Activated T-helper 1 cell treated with anti-CD3 and anti-CD28 coated beads, Interleukin-2, amount 50 U/mL, for 16 hours (primary cell): ENCODE measurements at places on chromosomes 6 and 20.

DNA sequence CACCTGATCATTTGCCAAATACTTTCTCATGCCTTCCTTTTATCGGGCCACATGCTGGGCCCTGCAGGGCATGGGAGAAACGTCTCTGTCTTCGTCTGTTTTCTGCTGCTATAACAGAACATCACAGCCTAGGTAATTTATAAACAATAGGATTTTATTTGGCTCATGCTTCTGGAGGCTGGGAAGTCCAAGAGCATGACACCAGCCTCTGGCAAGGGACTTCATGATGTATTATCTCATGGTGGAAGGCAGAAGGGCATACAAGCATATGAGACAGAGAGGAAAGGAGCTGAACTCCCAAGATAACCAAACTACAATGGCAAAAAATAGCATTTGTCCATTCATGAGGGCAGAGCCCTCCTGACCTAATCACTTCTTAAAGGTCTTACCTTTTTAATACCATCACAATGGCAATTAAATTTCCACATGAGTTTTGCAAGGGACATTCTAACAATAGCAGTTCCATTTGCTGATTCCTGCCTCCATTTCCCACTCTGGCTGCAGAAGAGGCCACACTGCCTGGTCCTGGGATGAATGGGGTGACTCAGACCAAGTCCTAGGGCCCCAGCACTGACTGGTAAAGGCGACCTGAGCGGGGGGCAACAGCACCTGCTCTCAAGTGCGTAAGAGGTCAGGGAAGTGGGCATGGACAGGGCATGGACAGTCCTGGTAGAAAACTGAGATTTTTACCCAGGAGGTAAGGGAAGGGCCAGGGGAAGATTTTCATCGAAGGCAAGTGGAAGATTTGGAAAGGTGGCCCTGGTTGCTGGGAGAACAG lies 5.1 kb upstream of the ZBP1 start:
- DNase-seq, result no peak

GRCh38 chr6:73036689-73037088 lies 188.6 kb downstream of the KHDC1L start:
- DNase-seq, result no peak

GRCh38 chr20:21075471-21075870 lies 30.7 kb downstream of the LINC00237 start:
- no peak for DNase-seq

- no peak for DNase-seq
Measured at GRCh38 chr6:36671687-36672375, 6.7 kb upstream of the CDKN1A start.

- DNase-seq, result no peak
Measured at GRCh38 chr6:149480502-149481280, 4.1 kb downstream of the ZC3H12D start.

DNA sequence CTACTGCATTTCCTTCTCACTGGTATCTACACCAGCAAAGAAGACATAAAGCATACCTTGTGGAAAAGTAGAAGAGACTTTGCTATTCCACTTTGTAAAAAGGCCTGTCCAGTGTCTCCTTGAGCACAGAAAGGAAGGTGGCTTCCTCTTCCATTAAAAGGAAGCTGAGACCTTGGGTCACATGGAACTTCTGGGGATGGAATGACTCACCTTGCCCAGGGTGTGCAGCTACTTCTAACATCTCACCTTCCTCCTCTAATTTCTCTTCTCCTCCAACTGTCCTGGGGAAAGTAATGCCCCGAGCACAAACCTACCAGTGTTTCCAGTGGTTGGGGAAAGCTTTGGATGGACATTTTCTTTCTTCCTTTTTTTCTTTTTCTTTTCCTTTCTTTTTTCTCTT lies 848.8 kb upstream of the MAP3K7 start:
- no peak for DNase-seq

DNA sequence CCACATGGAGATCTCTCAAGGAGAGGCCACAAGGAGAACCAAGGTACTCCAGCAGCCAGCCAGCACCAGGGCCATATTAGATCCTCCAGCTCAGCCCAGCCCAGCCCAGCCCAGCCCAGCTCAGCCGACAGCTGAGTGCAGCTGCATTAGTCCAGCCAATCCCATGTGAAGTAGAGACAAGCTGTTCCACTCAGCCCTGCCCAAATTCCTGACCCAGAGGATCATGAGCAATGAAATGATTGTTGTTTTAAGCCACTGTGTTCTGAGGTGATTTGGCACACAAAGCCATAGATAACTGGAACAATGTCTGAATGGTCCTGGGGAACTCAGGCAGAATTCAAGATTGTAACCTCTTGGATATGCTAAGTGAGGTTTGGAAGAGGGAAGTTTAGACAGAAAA lies 59.5 kb upstream of the BMP2 start:
- DNase-seq, result no peak

- no peak for DNase-seq
Measured at GRCh38 chr6:163206196-163206595, 208.3 kb upstream of the QKI start.

DNA sequence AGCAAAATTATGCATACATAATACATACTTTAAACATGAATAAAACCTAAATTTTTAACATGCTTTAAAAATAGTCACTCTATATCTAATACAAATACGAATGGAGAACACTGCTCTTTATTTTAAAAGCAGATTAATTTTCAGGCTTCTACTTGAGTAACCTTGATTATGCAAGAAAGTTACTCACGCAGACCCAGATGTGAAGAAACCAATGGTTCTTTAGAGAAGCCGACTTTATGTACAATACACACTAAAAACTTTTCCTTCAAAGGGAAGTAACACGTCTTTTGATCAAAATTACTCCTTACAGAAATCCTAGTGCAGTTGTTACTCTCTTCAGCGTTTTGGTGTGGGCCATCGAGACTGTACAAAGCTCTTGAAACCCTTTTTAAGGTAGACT lies 136.9 kb upstream of the SLC22A16 start:
- no peak for DNase-seq

- no peak for DNase-seq
Measured at GRCh38 chr6:41940759-41941279, 789 bp downstream of the CCND3 start.

DNA sequence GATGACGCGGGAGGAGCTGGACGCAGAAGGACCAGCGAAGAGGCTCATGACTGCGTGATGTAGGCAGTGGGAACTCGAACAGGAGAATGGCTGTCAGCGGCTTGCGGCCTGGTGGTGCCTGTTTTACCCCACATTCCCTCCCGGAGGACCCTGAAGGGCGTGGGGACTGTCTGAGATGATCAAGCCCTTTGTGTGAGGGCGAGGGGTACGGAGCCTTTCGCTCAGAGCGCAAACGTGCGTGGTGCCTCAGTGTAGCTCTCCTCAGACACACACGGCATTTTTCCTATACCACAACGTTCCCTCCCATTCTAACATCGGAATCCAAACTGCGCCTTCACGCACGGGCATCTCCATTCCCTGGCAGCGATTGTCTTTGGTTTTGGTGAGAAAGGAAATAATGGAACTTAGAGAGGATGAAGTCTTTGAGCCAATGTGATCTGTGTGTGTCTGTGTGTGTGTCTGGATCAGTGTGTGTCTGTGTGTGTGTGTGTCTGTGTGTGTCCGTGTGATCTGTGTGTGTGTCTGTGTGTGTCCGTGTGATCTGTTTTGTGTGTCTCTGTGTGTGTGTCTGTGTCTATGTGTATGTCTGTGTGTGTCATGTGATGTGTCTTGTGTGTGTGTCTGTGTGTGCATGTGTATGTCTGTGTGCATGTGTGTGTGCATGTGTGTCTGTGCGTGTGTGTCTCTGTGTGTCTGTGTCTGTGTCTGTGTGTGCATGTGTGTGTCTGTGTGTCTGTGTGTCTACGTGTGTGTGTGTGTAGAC lies 5.3 kb downstream of the PTK6 start:
- DNase-seq, result no peak

GRCh38 chr6:127188744-127189143 lies 70.3 kb downstream of the RSPO3 start:
- DNase-seq, result no peak
